ENCODE measurements at places on chromosomes 3 and 15.

GRCh38 chr3:89957451-89957850, 850.0 kb downstream of the EPHA3 start:
- DNase-seq = no peak

- no peak for DNase-seq
Observed at GRCh38 chr3:158456114-158456513, 114.9 kb upstream of the MLF1 start.

GRCh38 chr3:140752499-140752898, 74.6 kb downstream of the TRIM42 start:
- no peak for DNase-seq

DNA sequence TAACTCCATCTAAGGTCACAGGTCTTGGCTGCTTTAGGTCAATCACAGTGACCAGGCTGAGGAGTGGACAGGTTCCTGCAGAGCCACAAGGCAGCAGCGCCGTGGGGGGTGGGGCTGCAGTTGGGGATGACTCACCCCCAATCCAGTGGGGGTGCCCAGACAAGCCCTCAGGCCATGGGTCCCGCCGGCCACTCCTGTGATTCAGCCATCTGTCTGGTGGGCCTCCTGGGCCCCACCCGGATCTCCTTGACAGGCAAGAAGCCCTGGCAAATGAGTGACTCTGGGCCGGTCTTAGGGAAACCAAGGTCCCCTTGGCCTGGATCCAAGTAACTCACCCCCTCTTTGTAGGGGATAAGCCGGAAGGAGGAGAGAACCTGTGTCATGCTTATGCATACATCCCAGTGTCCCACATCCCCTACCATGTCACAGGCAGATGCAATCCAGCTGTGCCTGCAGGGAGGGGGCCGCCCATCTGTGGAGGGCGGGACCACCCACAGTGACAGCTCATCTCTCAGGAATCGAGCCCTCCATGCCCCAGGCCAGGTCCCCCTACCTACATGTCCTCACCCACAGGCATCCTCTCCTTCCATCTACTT, 495 bp upstream of the COL7A1 start:
- DNase-seq = no peak

GRCh38 chr3:180176059-180176458, 139.3 kb upstream of the PEX5L start:
- no peak for DNase-seq

DNA sequence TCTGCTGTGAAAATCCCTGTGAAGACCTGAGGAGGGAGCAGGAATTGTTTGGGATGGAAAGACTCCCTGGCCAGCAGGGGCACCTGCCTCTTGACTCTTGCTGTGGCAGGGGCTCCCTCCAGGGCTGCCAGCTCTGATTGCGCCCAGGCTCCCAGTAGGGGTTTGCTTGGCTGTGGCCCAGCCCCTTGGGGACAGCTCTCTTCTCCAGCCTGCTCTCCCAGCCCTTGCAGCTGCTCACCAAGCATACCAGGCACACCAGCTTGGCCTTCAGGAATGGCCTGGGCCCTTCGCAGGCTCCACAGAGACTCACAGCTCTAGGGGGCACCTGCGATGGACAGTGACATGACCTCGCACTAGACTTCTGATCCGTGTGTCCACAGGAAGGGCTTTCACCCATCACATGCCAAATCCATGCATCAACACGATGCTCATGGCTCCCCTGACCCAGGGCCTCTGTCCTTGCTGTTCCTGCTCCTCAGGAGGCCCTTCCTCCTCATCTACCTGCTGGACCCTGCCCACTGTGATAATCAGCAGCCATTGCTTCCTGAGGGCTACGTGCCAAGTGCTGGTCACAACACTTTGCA, 61.8 kb downstream of the SCN5A start:
- DNase-seq = no peak
